ENCODE measurements at places on chromosomes 12 and 14.
A peak's percentile ranks its signal among the peaks of the same experiment; 100 is the strongest.

DNA sequence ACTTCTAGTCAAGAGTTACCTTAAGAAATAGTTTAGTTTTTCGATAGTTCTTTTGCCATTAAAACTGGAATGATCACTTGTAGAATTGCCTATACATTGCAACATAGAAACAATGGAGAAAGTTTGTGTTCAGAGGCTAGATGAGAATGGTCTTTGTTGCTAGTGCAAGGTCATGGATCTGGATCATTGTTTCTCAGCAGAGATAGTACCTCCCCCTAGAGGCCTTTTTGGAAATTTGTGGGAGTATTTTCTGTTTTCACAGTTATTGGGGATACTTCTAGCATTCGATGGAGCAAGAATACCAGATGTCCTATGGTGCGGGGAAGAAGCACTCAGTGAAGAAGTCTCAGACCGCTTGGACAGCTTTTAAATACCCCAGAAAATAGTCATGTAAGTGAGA is 138.8 kb upstream of the HMGA2 start:
- peak; percentile 14 for DNase-seq

GRCh38 chr12:109589240-109589590 is 15.6 kb downstream of the MVK start:
- no peak for DNase-seq

DNA sequence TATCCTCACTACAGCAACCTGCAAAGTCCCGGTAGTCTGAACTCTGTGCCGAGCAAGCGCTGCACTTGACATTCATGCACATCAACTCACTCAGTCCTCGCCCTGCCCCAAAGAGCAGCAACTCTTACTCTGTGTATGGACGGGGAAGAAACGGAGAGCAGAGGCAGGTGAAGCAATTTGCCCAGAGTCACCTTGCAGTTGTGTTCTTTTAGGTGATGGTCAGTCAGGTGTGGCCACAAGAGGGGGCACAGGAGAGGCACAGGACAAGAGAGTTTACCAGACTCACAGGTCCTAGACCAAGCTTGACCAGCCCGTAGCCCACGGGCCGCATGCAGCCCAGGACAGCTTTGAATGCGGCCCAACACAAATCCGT is 39.1 kb downstream of the TSPAN11 start:
- DNase-seq: no peak

- DNase-seq: no peak
These were observed 678.6 kb downstream of the BCL11B start for GRCh38 chr14:98593361-98593761.

DNA sequence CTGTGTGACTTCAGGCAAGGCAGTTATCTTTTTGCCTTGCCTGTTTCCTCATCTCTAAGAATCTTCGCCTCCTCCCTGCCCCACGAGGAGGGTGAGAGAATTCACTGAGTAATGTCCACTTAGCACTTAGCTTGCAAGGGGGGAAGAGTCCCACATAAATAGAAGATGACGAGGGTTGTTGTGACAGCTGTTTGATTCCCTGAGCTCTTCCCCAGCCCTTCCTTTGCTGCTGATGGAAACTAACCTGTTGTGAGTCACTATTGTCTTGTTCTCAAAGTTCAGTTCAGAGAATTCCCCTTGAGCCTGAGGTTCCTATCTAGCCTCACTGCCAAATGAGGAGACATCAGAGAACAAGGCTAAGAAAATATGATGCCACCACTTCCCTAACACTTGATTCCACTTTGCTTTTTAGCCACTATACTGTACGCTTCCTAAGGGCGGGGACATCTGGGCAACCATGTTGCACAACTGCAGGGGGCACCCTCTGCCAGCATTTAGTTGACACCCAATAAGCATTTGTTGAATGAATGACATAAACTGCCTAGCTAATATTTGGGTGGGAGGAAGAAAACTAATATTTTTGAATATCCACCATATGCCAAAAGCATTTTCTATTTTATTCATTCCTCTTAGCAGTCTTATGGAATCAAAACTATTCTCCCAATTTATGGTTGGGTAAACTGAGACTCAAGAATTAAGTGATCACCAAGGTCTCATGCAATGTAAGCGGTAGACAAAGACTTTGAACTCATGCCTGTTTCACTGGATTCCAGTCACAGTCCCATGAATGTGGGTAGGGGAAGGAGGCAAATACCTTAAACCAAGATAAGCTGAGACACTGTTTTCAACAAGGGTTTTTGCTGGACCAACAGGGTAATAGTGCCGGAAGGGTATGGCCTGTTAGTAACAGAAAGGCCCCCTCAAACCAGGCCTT is 77.6 kb downstream of the ZFP36L1 start:
- DNase-seq: no peak

GRCh38 chr12:6132496-6132895 is 8.0 kb upstream of the VWF start:
- no peak for DNase-seq

GRCh38 chr12:48489012-48489411 is 6.7 kb downstream of the C12orf54 start:
- DNase-seq: peak; percentile 67

- no peak for DNase-seq
These were observed 145.3 kb downstream of the TTLL5 start for GRCh38 chr14:75806352-75806832.

DNA sequence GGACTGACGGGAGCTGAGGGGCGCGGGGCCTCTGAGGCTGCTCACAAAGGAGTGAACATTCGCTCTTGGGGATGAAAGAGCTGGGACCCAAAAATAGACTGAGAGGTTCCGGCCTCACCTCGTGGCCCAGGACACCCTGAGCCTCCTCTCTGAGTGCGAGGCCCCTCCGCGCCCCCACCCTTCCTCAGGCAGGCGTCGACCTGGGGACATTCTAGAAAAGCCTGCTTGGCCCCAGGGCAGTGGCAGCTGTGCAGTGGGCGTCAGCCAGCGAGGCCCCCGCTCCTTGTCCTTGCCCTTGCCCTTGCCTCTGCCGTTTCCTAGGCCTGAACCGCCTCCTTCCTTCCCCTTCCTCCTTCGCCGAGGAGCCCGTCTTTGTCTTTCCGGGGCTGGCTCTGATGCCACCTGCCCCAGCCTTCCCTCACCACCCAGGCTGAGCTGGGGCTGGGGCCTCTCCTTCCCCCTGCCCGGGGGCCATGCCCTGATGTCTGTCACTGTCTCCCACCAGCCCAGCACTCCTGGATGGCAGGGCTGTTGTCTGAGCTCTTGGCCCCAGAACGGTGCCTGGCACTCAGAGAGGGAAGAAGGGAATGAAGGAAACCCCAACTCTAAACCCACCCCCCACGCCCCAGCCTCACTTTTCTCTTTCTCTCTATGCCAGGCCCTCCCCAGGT is 208.2 kb upstream of the RTL1 start:
- DNase-seq: no peak

DNA sequence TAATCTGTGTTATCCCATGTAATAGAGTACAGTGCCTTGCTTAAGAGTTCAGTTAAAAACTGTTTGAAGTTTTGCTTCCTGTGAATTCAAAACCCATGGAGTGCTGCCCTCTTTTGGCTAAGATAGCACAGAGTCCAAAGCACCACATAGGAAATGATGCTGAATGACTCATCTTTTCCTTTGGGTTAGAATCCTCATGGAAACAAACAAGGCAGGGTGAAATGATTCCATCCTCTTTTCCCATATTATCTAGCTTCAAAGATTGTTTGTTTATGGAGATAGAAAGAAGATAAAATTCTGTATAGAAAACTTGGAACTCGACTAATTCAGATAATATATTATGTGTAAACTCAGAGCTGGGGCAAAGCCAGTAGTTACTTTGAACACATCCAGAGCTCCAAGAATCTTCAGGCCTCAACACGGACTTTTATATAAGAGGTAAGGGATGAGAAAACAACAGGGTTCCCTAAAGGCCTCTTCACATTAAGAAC is 87.4 kb downstream of the OTOGL start:
- peak; percentile 32 for DNase-seq

GRCh38 chr12:84741692-84742091 is 170.9 kb downstream of the SLC6A15 start:
- no peak for DNase-seq

- no peak for DNase-seq
These were observed 95.2 kb upstream of the HMGA2 start for GRCh38 chr12:65728848-65729793.

DNA sequence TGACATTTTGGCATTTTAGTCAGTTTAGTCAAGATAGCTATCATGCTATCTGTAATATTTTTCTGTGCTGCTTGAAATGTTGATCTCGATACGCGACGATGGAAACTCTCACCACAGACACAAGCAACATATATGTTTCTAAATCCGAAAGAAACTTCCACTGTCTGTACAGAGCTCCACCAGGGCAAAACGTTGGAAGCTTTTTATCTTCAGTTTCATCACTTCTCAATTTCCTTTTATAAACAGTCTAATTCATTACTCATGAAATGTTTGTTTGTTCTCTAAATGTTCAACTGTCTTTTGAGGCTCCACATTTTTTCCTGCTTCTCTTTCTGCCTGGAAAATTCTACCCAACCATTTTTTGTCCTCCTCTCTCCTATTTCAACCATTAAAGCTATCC is 737.6 kb downstream of the SLC16A7 start:
- no peak for DNase-seq

DNA sequence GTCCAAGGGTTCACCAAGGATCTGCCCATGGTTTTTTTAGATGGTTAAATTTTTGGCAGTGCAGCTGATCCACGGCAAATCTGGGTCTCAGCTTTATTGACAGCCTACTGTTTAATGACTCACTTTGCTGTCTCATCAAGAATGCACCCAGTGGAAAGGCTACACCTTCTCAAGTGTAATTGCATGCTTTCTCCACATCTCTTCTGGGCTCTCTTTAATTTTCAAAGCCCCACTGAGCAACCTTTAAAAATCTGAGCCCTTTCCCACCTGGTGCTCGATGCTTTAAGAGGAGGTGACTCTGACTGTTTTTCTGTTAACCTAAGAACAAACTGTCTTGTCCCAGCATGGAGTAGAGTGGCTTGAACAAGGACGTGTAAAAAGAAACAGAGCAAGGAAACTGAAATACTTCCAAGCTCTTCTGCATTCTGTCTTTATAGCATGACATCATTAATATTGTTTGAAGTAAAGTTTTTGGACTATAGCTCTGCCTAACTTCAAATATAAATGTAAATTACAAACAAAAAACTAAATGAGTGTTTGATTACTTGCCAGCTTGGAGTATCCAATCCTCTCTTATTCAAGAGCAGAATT is 214.2 kb upstream of the KRR1 start:
- no peak for DNase-seq

GRCh38 chr12:45051572-45052125 is 750 bp upstream of the DBX2 start:
- DNase-seq: no peak

- peak; percentile 13 for DNase-seq
These were observed 26.2 kb upstream of the CHPT1 start for GRCh38 chr12:101671157-101671791.

- DNase-seq: no peak
These were observed 159.8 kb downstream of the TGFB3 start for GRCh38 chr14:75821831-75822521.

GRCh38 chr12:95863337-95863736 is 4.6 kb downstream of the SNRPF start:
- DNase-seq: no peak

DNA sequence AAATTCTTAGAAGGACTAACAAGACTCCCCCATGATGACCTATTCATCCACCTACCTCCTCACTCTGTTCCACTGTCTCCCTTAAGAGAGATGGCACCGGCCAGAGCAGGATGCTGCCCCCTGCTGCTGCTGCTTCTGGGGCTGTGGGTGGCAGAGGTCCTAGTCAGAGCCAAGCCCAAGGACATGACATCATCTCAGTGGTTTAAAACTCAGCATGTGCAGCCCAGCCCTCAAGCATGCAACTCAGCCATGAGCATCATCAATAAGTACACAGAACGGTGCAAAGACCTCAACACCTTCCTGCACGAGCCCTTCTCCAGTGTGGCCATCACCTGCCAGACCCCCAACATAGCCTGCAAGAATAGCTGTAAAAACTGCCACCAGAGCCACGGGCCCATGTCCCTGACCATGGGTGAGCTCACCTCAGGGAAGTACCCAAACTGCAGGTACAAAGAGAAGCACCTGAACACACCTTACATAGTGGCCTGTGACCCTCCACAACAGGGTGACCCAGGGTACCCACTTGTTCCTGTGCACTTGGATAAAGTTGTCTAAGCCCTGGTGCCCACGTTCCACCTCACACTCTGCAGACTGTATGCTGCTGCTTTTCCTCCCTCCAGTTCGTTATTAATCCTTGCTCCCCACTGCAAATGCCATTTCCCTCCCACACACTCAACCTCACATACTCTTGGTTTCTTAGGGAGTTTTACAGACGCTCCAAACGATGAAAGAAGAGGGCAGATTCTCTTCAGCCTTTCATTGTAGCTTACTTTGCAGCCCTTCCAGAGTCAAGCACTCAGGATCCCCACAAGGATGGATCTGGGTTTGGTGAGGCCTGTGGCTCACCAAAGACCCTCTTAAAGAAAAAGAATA is at the start of gene RNASE8:
RNASE8 (plus strand) TSS at position 20 of the 873 bp plus-strand sequence; CDS start at position 91, 71 bp downstream.
- DNase-seq: no peak

GRCh38 chr12:49092816-49093406 is 1.7 kb downstream of the DHH start:
- no peak for DNase-seq

DNA sequence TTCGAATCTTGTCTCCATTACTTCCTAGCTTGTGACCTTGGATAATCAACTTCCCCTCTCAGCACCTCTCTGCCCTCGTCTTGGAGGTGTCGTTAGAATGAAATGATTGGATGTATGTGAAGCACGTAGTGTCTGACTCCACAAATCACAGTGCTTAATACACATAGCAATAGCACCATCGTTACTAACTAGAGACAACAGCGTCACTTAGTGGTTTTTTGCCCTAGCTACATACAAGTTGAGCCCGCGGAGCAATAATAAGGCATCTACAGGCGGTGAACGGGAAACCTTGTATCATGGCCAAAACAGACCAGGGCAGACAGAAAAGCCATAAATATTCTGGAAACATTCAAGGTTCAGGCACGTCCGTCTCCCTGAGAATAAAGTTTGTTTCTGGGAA is 154.9 kb downstream of the ASCL4 start:
- DNase-seq: peak; percentile 18

- no peak for DNase-seq
These were observed 756.4 kb downstream of the C12orf50 start for GRCh38 chr12:87272851-87273250.

Data from GM20000 (cell line).